NCI-H2081 treated with DMSO at 0.1 percent for 48 hours (cell line): ENCODE measurements at places on chromosomes 4 and X.
A peak's percentile ranks its signal among the peaks of the same experiment; 100 is the strongest.

GRCh38 chrX:68647156-68647957 lies at the start of gene STARD8:
Gene STARD8 (plus strand): TSS chrX:68647666. CDS start chrX:68647883, 217 bp downstream.
- no peak for DNase-seq

- peak; percentile 38 for DNase-seq
These were observed 167.1 kb downstream of the MAML3 start for GRCh38 chr4:139986689-139987501.

DNA sequence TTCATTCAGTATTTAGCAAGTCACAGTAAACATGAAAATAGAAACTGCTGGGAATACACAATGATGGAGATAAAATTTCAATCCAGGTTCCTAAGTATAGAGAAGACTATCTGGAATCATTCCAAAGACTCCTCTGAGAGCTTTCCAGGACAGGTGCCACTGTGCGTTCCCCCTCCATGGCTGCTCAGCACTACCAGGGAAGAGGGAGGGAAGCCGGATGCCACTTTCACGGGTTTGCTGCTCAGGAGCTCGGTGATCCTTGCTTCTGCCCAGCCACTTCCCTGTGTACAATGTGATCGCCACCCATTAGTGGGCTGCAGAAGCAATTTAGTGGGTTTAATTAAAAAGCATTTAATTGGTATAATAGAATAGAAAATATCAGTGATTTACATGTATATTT lies 94.5 kb downstream of the FNIP2 start:
- no peak for DNase-seq

DNA sequence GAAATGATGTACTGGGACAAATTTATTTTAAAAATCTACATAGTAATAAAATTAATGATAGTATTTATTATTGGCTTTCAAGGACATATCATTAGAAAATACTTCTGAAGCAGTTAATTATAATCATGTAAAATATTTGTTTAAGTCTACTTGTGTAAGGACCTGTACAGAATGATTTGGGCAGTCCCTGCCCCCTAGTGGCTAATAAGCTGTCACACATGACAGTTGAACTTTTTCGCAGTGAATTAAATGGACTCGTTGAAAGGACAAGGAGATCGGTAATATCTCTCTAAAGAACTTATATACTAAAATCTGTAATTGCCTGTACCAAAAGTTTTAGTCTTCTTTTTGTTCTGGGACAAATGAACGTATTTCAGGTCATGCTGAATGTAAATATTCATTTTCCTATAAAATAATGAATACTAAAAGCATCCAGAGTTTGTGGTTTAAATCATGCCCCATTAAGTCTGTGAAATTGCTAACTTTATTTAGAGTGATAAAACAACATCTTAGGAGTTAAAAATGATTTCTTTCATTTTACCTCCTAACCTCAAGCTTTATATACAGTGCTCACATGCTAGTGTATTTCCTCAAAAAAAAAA lies 13.6 kb downstream of the EXOC1 start:
- peak; percentile 31 for DNase-seq

DNA sequence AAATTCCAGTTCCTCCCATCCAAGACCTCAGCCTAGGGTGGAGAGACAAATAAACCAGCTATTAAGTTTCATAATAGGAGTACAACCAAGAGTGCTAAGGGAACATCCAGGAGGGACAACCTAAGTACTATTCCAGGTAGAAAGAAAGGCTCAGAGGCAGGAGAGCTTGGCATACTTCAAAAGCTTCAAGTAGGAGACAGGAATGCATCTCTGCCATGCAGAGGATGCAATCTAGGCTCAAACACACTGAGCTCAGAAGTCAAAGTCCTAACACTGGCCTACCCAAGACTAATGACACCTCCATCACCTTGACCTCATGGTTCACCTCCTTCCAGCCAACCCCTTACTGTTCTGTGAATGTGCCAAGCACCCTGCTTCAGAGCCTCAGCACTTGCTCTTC lies 8.1 kb downstream of the WDFY3 start:
- no peak for DNase-seq

DNA sequence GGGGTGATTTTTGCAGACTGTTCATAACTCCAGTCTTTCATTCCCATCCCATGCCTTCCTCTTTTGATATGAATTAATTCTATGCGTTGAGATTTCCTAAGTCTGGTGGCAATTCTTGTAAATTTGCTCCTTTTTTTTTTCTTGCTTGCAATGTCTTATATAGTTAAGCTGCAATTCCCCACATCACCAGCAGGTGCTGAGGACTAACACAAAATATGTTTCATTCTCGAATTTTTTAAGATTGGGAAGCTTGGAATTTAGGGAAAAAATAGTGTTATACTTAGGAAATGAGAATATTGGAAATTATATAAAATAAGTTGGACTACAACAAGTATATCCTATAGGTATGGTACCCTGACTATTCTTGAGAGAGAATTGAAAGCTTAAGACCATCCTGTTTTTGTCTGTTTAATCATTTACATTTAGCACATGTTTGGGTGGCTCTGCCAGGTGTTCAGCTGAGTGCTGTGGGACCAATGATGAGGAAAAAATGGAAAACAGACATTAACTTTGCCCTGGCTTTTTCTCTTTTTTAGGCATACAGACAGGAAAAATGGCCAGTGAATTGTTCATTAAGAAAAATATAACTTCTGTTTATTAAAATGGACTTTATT lies 30.2 kb downstream of the AFF2 start:
- no peak for DNase-seq

DNA sequence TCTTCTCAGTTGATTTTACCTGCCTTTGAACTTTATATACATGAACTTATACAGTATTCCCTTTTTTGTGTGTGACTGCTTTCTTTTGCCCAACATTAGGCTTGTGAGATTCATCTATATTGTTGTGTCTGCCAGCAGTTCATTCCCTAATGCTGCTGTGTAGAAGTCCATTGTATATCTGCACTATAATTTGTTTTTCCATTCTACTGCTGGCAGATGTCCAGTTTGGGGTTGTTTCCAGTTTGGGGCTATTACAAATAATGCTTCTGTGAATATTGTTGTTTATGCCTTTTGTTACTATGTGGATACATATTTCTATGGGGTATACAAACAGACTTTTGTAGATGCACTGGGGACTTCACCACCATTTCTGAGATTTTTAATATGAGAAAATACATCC lies 268.4 kb downstream of the DCTD start:
- DNase-seq: no peak

DNA sequence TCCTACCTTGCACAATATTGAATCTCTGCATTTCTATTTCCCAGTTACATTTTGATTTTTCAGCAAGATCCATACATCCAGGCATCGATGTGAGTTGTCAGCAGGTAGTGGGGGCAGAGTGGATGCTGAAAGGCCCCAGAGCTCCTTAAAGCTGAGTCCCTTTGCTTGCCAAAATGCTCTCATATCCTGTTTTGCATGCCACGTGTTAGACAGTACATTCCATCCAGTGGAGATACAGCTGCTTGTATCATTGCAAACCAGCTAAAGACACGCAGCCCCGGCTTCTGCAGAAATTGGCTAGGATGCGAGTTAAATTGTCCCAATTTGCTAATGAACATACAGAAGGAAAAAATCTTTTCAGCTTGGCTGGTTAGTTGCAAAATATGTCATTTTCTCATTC lies 179.6 kb upstream of the MXRA5 start:
- DNase-seq: no peak

GRCh38 chr4:153257151-153257620 lies 52.9 kb downstream of the TRIM2 start:
- peak; percentile 19 for DNase-seq

DNA sequence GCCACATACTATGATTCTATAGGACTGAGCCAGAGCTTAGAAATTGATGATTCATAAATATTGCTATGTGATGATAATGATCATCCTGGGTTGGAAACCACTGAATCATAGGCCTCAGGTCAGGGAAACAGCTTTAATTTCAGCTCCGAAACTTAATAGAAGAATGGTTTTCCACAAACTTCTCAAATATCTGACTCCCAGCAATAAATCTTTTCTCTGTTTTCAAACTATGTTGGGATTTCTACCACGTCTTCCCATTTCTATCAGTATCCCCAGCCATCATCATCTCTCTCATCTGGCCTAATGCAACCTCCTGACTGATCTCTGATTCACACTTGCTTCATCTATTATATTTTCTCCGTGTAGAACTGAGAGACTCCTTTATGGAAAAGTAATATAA lies 521.8 kb upstream of the AGA start:
- DNase-seq: no peak

- DNase-seq: no peak
These were observed 15.3 kb downstream of the GPC3 start for GRCh38 chrX:133970076-133970475.

GRCh38 chr4:73589261-73589847 lies 30.9 kb downstream of the RASSF6 start:
- no peak for DNase-seq

GRCh38 chrX:118724775-118725174 lies 2.6 kb upstream of the IL13RA1 start:
- DNase-seq: no peak

GRCh38 chrX:46326161-46326560 lies 219.1 kb downstream of the ZNF674 start:
- DNase-seq: no peak

GRCh38 chr4:24403265-24403664 lies 181.1 kb downstream of the DHX15 start:
- DNase-seq: no peak

DNA sequence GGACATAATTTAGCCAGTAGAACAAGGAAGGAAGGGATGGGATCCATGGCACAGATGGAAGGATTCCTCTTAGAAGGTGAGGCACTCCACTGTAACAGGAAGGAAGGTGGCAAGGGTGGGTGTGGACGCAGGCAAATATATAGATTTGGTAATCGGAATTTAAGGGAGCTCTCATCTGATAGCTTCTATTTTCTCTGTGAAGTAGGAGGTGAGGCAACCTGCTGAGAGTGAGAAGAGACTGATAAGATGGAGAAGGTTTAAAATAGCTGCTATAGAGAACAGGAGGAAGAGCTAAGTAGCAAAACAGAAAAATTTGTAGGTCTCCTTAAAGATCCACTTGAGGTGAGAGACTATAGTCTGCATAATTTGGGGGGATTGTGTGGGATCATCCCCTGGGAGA lies 61.8 kb upstream of the BRS3 start:
- no peak for DNase-seq

DNA sequence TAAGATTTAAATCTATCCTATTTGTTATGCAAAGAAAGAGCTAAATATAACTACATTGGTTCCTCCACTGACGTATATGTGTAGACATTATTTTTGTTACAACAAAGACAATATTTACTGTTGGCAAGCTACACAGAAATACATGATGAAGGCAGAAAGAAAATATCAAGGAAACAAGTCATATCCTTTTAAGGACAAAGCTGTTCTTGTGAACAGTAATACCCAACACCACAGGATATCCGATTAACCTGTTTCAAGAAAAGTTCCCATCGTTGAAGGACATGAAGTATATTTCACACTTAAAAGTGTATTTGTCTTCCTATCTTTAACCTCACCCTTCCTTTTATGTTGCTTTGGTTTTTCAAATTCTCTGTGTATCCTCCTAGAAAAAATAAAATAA lies 235.8 kb upstream of the AADAT start:
- DNase-seq: no peak

DNA sequence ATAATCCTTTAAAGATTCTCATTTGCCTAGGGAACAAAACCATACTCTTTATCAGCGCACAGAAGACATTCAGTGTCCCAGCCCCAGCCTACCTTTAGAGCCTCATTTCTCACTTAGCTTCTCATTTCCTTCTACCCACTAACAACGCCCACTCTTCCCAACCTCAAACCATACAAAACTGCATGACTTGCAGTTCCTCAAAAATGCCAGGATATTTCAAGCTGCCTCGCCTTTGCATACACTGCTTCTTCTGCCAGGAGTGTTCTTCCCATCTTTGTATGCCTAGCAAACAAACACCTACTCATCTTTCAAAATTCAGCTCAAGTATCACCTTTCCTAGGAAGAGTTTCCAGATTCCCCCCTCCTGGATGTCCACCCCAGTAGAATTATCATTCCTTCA lies 129.9 kb upstream of the ADGRL3 start:
- DNase-seq: no peak

GRCh38 chrX:65451663-65452062 lies 82.9 kb downstream of the LAS1L start:
- DNase-seq: no peak

- DNase-seq: no peak
These were observed 174.0 kb upstream of the IL15 start for GRCh38 chr4:141462361-141462760.

DNA sequence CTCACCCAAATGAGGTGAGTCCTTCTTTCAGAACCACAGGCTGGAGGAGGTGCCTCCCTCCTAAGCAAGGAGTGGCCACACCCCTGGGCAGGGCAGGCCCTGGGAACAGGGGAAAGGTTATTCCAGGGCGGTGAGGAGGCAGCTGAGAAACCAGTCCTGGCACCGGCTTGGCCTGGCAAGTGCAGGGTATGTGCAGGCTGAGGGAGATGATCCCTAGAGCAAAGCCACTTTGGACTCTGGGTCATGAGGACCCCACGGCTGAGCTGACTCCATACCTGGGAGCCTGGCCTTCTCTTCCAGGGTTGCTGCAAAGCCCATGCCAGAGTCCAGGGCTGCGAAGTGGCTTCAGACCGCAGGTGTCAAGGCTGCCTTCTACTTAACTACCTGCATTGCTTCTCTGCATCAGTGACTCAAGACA lies 49.5 kb upstream of the HELT start:
- DNase-seq: no peak

- no peak for DNase-seq
These were observed 1208.3 kb downstream of the ADGRL3 start for GRCh38 chr4:62408454-62408853.

DNA sequence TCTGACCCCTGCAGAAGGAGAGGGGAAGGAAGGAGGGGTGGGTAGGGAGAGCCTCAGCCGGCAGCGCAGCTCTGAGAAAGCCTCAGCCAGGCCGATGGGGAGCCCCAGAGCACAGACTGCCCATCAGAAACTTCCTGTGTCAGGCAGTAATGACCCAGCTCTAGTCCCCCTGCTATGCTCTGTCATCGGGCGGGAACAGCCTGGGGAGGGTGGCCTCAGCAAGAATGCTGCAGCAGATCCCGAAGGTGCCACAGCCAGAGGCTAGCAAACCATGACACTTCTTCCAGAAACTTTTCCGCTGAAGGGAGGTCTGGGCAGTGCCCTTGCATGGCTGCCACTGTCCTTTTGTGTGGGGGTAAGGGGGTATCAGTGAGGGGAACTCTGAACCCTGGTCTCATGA lies 279.0 kb downstream of the BCOR start:
- no peak for DNase-seq

DNA sequence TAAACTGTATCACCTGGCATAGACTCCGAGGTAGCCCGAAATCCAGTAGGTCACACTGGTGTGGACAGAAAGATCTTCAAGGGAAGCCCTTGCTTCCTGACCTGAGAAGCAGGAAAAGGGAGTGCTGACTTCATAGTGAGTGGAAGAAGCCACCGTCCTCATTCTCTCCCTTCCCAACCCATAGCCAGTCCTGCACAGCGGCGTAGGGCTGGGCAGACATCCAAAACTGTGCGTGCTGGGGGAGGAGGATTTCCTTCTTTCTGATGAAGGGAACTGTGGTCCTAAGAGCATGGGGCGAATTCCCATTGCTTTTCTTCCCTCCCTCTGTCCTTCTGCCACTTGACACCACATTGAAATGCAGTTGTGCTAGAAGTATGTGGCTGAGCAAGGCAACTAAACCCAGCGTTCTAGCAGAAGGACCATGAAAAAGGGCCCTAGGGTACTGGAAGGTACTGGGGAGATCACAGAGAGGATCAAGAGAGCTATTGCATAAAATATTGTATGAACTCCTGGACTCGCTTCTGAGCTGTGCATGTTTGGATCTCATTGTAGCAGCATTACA lies 66.9 kb downstream of the STOX2 start:
- no peak for DNase-seq
